Activated T-cell treated with anti-CD3 and anti-CD28 coated beads, Interleukin-2, amount 50 U/mL, for 48 hours (primary cell): ENCODE measurements at places on chromosomes 2 and 18.

DNA sequence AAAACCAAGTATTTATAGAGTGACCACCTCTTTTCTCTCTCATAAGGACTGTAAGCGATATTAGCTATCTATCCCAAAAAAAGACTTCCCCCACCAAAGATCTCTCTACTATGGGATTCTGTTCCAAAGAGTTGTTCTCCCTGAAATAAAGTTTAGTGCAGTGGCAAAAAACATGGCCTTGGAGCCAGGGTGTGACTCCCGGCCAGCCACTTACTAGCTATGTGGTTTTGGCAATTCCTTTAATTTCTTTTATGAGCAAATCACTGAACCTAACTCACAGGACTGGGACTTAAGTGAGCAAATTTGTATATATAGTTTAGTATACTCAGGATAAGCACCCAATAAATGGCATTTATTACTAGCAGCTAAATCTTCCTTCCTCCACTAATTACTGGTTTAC is 42.6 kb downstream of the SESTD1 start:
- DNase-seq = no peak

GRCh38 chr18:9558387-9559064 is 55.8 kb downstream of the PPP4R1 start:
- DNase-seq = no peak

GRCh38 chr18:10017043-10017442 is 103.2 kb downstream of the VAPA start:
- no peak for DNase-seq

GRCh38 chr2:38740851-38741731 is 10.1 kb downstream of the SRSF7 start:
- no peak for DNase-seq

DNA sequence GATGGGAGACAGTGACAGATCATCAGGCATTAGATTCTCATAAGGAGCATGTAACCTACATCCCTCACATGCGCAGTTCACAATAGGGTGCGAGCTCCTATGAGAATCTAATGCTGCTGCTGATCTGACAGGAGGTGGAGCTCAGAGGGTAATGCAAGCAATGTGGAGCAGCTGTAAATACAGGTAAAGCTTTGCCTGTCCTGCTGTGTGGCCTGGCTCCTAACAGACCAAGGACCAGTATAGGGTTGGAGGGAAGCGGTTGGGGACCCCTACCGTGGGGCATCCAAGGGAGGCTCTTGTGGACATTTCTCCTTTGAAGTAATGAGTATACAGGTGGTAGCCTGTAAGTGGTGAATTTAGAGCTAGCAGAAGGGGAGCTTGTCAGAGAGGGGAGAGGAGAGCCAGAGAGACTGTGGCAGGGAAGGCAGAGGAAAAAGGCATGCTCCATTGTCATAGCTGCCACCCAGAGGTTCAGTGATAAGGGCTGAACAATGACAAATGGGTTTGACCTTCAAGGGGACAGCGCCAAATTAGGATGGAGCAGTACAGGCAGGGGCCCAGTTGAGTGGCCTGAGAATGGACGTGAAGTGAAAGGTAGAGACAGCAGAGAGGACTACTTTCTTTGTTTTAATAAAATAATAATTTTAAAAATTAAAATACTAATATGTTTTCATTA is 15.2 kb upstream of the TMBIM1 start:
- DNase-seq = no peak

- no peak for DNase-seq
Measured at GRCh38 chr2:2031101-2031500, 286.8 kb upstream of the PXDN start.

GRCh38 chr2:205889114-205889513 is 196.9 kb downstream of the INO80D start:
- no peak for DNase-seq

DNA sequence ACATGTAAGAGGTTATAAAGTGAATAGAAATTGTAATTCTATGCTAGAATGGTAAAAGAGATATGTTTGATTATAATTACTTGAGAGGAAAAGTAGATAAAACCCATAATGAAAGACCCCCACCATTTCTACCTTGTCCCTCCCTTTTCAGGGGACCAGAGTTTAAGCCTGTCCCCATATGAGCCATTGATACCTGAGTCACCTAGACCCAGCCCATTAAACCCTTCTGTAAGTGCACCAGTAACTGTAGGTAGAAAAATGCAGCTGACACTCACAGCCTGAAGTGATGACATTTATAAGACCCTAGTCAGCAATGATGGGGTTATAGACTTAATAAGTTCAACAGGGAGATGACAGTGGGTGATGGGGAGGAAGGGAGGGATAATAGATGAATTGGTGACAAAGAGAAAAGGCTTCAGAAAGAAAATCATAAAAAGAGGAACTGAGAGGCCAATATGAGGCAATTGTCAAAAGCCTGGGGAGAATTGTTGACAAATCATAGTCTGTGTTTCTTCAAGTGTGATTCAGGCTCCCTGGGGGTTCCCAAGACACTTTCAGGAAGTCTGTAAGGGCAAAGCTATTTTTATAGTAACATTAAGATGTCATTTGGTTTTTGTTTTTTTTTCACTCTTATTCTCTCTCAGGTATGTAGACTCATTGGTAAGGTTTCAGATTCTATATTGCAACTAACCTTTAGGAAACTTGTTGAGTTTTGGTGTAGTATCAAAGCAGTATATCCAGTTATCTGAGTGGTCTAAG is 544.2 kb downstream of the SATB2 start:
- no peak for DNase-seq

- no peak for DNase-seq
Measured at GRCh38 chr2:226977775-226978190, 141.9 kb downstream of the RHBDD1 start.

DNA sequence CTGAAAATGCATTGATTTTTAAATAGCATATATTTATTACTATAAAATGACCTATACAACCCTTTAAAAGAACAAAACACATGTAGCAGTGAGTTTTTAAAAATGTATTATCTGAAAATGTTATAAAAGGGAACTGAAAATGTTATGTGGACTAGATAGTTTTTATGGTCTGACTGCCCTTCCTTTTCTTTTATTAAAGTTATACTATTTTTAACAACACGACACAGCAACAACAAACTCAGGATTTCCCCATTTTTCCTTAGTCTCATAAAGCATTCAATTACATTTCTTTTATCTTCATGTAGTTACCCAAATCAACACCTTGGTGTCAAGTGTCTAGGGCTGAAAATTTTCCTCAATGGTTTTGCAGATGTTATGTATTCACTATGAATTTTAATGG is 132.8 kb upstream of the TMEFF2 start:
- no peak for DNase-seq

DNA sequence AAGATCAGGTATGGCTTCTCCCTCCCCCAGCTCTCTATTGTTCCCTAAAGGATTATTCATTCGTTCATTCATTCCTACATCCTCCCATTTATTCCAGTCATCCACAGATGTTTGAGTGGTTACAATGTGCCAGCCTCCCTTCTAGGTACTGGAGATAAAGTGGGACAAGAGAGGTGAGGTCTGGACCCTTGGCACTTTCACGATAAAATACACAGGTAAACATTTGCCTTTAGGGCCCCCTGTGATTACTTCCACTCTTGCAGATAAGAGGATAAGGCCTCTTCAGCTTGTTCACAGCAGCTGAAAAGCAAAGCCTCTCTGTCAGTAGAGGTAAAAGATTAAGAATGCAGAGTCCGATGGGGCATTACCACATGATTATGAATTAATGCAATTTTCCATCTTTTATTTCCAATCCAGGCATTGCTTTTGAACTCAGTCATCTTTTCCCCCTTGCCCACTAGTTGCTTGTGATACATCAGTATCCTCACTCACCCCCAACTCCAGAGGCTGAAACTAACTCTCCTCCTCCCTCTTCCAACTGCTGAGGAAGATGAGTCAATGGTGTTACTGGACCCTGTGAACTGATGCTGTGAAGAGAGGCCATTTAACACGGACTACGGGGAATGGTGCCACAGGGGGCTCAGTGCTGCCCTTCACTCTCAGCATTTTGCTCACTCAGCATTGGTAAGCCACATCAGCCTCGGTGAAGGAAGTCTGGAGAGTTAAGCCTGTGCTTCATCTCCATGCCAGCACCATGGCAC is 1.1 kb upstream of the DPP4 start:
- no peak for DNase-seq

DNA sequence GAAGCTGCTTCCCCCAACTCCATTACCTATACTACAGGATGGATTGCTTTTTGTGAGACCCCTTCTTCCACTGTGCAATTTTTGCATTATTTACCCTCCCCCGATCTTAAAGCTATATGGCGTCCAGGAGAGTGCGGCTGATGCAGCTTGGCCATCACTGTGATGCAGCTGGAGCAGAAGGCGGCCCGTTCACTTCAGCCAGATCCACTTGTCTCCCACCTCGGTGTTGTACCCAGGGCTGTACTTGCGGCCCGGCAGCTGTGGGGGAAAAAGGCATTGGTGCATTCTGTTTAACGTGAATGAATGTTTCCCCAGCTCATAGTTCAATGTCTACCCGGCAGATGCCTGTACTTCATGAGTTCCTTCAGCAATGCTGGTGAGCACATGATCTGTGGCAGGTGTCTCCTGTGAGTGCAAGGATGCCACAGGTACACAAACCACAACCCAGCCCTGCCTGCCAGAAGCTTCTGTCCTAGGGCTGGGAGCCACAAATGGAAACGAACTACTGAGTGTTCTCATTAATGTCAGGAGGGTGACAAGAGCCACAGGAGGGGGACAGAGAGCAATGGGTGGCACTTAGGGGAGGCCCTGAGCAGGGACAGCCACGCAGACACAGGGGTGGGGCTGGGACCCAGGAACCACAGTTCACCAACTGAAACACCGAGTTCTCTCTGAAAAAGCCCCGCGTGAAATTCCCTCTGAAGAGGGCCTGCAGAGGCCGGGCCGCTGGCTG is 64.0 kb downstream of the NDUFA10 start:
- no peak for DNase-seq

DNA sequence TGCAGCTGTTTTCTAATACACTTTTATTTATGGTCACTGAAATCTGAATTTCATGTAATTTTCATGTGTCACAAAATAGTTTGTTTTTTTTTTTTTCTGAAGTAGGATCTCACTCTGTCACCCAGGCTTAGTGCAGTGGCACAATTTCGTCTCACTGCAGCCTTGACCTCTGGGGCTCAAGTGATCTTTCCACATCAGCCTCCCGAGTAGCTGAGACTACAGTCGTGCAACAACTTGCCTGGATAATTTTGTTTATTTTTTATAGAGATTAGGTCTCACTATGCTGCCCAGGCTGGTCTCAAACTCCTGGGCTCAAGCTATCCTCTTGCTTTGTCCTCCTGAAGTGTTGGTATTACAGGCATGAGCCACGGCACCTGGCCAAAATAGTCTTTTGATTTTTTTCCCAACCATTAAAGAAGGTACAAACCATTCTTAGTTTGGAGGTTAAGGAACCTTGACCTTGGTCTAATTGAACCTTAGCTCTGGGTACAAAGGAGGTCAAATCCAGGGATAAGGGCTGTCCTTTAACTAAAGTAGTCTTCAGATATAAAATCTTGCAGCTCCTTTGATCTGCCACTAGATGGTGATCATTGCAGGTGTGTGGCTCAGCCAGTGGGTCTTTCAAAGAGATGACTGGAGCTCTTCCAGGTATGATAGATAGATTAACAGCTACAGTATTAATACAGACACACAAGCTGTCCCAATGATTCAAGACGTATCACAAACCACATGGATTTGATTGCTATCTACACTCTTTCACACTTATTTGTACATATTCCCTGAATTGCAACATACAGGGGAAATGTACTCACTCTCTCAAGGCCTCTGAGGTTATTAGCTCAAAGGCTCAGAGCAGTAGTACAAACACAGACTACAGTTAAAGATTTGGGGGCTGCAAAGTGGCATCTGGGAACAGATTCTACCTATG is 4.7 kb upstream of the KRCC1 start:
- no peak for DNase-seq

DNA sequence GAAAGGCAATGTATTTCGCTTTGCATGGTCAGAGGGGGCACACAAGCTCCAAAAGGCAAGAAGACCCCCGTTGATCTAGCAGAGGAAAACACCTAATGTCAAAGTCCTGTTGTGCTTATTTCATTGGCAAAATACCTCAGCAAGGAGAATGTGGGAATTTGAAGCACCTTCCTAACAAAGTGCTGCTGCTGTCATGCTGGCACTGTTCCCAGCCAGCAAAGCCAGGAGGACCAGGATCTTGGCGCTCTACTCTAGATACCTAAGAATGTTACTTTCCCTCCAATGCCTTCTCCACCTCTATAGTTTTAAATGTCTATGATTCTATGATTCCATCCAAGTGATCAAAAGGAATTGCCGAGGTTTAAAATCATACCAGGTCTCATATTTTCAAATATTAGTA is 867.9 kb upstream of the POU3F3 start:
- no peak for DNase-seq

DNA sequence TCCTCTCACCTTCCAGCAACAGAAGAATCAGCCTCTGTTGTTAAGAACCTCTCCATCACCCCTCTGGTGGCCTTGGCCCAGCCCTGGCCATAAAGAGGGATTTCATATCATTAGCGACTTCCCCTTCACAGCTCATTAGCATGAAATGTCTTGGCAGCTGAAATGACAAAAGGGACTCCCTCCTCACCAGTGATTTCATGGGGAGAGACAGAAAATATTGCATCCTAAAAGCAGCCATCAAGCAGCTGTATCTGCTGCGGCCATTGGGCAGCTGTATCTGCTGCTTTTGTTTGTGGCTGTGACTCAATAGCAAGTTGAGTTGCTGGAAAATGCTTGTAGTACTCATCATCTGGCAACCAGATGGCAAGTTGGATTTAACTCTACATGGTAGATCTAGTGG is 105.9 kb upstream of the RMDN2 start:
- DNase-seq = no peak

DNA sequence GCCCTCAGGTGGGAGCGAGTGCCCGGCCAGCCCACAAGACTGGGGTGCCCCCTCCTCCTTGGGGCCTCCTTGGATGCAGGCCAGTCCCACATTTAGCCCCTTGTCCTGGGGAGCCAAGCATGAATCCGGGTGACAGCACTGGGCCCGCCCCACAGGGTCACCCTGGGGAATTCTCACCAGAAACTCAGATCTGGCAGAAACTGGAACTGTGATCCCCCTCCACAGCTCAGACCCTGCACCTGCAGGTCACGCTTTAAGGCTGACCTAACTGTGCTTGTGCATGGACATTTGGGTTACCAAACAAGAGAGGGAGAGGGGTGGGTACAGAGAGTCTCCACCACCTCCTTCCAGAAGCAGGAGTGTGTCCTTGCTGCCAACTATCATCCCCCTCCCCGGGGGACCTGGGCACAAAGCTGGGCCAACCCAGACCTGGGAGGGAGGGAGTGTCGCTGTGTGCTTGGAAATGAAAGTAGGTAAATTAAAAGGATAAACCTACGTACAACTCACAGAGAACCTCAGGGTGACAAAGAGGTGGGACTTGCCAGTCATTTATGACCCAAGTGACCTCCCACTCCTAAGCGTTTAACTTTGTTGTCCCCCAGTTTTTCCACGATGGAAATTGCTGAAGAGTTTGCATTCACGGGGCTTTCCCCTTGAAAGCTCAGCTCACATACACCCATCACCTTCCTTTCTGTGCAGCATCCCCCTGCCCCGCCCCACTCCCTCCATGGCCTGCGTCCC is 9.1 kb downstream of the ITM2C start:
- DNase-seq = no peak

GRCh38 chr2:142843731-142844130 is 33.7 kb upstream of the KYNU start:
- no peak for DNase-seq
